Caki2 (cell line): ENCODE measurements at places on chromosomes 2 and 18.

DNA sequence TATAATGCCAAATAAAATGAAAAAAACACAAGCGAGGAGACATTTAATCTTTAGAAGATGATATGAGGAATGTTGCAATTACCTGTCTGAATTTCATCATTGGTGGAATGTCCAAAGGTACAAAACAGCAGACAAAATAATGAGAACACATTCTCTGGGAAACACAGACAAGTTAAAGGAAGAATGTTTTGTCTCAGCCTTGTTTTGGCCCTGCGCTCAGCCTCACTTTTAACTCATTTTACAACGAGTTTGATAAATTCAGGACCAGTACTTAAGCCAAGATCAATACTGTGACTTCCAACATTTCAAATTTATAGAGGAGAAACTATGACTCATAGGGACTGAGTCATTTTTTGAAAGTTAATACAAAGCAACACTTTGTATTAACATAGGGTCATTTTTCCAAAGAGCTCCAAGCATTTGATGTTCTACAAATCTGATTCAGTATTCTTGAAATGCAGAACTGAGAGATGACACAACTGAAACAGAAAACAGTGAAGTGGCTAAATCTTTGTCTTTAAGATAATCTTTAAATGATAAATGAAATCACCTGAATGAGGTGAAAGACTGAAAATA, 833.2 kb upstream of the CHAC2 start:
- peak; percentile 62 for DNase-seq

DNA sequence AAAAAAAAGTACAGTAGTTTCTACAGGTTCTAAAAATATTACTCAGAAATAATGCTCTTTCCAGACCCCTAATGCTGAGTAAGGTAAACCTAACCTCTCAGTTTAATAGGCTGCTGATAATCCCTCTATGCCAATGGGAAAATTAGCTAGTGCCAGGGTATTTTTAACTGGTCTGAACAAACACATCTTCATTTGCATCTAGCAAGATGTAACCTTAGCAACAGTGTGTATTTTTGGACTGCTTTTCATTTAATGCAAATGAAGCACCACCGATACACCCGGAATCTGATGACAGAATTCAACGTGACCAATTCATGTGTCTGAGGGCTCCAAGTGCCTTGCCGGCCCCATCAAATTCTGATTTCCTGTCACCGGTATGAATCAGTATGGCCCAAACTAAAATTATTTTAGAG, 47.4 kb upstream of the CYRIA start:
- DNase-seq: no peak

GRCh38 chr2:211067029-211067428, 510.6 kb downstream of the CPS1 start:
- no peak for DNase-seq

DNA sequence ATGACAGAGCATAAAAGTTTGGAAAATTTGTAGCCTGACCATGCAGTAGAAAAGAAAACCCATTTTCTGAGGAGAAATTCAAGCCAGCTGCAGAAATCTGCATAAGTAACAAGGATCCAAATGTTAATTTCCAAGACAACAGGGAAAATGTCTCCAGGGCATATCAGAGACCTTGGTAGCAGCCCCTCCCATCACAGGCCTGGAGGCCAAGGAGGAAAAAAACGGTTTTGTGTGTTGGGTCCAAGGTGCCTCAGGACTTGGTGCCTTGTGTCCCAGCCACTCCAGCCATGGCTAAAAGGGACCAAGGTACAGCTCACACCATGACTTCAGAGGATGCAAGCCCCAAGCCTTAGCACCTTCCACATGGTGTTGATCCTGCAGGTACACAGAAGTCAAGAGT, 324.4 kb downstream of the ETAA1 start:
- no peak for DNase-seq

DNA sequence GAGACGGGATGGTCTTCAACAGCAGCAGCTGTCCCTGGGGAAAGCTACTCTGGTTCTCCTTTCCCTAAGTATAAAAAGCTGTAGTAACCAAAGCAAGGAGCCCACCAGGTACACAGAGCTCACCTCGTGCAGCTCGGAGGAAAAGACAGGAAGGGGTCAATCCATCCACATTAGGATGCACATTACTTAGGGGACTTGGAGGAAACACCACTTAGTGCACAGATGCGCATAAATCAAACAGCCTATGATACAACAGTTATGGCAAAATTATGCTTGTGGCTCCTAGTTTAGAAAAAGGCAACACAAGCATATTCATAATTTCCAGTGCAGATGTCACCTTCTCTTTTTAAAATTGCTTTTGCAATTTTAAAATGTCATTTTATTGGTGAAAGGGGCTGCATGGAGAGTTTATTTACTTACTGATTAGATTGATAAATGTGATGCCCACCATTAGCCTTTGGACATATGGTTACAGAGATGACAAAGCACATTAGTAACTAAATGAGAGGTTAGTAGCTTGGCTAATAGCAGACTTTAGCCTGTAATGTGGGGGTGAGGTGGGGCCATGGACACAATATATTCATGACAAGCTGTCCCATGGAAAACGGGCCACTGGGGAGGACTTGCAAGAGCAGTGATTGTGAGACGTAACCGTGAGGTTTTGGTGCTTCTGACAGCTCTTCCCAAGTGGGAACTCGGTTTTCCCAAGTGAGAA, 199.8 kb downstream of the MYT1L start:
- no peak for DNase-seq

GRCh38 chr2:211391189-211391567, 834.8 kb downstream of the CPS1 start:
- no peak for DNase-seq

DNA sequence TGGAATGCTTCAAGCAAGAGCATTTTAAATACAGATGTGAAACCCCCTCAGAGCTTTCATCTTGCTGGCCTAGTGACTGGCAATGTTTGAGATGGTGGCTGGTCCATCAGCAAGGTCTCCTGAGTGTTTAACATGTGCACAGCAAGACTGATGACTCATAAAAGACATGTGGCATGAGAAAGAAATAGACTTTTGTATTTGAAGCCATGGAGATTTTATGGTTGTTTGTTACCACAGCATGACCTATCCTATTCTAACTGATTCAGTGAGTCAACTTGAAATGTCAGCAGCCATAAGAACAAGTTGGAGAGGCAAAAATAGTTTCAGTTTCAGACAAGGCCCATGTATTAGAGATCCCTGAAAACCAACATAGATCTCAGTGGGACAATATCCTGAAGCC, 154.7 kb upstream of the LYPD1 start:
- peak; percentile 3 for DNase-seq

DNA sequence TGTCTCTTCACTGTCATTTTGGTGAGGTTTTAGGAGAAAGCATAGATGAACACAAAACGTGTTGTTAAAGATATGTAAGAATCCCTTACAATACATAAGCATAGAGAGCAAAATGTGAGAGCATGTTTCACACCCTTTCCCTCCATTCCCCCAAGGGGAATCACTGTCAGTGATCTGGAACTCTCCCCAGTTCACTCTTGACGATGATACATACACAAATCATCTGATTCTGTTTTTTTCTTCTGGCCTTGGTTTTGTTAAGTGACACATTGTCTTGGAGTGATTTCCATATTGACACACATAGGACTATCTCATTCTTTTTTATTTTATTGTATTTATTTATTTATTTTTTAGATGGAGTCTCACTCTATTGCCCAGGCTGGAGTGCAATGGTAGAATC, 53.7 kb upstream of the TANC1 start:
- no peak for DNase-seq

GRCh38 chr2:98296440-98296839, 49.8 kb upstream of the CNGA3 start:
- no peak for DNase-seq

GRCh38 chr2:207258263-207258991, 92.7 kb upstream of the KLF7 start:
- peak; percentile 83 for DNase-seq

DNA sequence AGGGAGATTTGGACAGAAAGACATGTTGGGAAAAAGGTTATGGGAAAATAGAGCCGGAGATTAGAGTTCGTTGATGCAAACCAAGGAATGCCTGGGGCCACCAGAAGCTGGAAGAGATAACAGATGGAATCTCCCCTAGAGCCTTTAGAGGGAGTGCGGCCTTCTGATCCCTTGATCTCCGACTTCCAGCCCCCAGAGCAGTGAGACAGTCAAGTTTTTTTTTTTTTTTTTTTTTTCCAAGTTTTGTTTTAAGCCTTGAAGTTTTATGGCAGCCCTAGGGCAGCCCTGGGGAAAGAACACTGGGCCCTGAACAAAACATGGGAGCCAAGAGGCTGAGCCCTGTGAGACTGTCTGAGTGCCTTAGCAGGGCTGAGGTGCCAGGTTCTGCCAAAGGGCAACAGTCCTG, 6.5 kb downstream of the DGKD start:
- DNase-seq: no peak

- no peak for DNase-seq
These were observed 21.6 kb downstream of the DNMT3A start for GRCh38 chr2:25320077-25320476.

DNA sequence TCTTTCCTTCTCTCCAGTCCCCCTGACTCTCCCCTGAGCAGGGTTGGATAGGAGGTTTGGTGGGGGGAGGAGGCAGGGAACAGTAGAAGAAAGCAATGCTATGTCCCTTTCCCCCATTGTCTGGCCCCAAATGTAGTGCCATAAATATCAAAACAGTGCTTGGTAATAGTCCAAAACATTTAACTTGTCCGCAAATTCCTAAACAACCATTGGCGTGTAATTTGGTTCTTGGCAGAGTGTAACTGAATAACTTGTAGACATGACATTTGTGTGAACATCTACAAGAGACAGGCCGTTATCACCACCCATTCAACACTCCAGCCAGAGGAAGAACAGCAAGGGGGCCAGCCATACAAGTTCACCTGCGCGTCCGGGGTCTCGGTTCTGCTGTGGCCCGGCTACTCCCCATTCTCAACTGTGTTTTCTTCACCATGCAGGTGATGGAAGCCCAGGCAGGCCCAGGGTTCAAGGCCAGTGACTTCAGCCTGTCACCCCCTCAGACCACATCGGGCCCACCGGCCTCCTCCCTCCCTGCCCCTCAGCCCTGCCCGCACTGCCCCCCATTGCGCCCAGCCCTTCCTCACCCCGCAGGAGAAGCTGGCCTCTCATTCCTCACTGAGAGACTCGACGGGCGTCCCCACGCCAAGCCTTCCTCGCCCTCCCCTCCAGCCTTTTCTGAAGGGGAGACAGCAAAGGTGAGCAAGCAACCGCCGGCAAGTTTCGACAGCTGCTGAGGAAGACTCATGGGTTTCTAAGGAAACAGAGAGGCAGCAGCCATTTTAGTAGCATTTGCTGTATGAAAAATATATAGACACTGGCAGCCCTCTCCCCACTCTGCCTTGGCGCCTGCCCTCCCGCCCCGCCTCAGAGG, 699 bp upstream of the RAPGEF4 start:
- DNase-seq: no peak

DNA sequence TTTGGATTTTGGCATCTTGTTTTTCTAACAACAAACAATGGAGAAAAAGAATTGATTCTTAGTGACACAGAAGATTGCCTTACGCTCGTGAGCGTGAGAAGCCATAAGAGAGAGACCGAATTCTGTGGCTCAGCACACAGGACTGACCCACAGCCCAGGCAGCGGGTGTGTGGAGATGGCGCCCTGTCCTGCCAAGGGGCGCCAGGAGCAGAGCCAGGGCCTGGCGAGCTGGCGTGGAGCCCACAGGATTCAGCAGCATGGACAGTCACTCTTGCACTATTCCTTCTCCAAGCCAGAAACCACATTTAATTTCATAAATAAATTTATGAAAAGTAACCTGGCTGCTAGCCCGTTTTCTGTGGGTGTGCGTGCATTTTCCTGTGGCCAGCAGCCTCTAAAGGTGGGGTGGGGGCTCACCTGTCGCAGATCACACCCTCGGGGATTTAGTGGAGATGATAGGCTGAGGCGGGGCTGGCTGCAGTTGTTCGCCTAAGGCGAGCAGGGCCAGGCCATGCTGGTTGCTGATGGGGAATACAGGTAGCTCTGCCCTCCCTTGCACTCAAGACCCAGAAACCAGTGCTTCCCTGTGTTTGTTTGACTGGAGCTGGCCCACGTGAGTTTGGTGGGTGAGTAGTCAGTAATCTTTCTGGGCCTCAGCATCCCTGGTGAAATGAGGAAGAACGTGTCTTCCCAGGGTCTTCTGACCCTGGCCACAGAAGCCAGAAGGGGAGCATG, 46.2 kb downstream of the FAM168B start:
- no peak for DNase-seq

DNA sequence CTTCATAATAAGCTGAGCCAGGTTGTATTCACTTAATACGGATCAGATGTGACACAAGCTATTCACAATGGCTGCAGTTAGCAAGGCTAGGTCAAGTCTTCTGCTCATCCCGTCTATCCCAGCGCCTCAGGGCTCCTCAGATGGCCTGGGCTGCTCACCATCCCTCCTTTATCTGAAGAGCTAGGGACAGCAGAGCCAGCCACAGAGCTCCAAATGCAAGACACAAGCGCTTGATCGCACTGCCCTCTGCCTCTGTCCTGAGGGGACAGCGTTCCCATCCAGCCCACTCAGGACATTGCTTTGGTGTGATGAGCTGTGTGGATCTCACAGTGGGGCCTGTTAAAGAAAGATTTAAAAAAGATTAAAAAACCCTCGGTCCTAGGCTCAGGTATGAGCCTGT, 254.4 kb upstream of the HS6ST1 start:
- DNase-seq: no peak

- no peak for DNase-seq
These were observed 10.1 kb upstream of the STK17B start for GRCh38 chr2:196181484-196181883.

DNA sequence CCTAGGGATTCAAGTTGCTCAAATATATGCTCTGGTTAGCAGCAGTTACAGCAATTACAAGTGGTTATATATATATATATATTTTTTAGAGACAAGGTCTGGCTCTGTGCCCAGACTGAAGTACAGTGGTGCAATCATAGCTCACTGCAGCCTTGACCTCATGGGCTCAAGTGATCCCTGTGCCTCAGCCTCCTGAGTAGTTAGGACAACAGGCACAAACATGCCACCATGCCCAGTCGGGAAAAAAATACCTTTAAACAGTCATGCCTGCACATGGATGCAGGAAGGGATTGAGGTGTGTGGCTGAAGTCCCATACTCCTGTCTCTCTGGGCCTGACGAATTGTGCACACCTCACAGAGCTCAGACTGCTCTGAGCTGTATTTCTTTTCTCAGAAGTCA, 19.6 kb upstream of the DNAH7 start:
- no peak for DNase-seq

DNA sequence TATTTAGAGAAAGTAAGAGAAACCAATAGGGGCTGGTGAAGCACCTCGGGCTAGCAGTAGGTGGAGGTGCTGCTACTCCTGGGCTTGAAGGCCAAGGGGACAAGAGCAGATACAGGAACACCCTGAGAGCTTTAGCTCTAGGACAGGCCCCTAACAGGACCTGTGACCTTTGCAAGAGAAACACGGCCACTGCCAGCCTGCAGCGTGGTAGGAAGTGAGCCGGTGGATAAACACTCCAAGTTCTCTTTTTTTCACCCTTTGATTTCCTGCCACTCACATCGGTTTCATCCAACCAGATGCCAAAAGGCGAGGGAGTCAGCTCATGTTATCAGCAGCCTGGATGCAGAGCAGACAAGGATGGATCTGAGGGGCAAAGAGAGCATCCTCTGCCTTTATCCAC, 66.8 kb upstream of the SPRED2 start:
- DNase-seq: no peak

- DNase-seq: peak; percentile 42
These were observed 254.8 kb downstream of the TGIF1 start for GRCh38 chr18:3704556-3705344.

- no peak for DNase-seq
These were observed 185.2 kb upstream of the APCDD1 start for GRCh38 chr18:10269261-10269660.
